Fibroblast of mammary gland (primary cell): ENCODE measurements at places on chromosomes 3 and 15.

DNA sequence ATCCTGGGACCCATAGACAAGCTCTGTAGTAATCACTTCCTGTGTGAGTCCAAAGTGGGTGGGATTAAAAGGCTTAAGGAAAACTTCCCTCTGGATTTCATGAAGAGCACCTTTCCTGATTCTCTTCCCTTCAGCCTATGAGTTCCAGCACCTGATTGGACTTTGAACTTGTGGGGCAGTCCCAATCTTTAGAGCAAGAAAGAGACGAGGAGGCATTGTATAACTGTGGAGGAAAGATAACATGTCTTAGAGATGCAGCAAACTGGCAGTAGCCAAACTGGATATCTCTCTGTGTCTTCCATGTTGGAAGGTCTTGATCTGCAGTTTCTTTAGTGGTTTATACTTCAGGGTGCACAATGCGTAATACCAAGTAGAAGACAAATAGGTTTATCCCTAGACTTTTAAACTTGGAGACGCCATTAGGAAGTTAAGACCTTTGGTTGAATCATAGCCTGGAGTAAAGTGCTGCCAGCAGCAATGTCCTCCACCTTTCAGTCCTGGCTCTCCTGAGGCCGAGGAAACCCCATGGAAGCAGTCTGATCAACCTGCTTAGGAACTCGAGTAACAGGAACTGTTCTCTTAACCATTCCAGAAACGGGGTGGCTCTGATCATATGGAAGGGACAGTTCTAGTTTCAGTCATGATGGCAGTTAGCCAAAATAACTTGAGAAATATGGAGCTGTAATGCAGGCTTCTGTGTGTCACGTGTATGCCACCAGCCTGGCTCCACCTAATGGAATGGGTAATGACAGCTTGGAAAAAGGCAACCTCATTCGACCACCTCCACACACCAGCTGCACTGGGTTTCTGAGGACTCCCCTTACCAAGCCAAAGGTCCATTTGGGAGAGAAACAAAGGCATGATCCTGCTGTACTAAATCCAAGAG is 4.7 kb downstream of the EIF1B start:
- peak; percentile 35 for DNase-seq

DNA sequence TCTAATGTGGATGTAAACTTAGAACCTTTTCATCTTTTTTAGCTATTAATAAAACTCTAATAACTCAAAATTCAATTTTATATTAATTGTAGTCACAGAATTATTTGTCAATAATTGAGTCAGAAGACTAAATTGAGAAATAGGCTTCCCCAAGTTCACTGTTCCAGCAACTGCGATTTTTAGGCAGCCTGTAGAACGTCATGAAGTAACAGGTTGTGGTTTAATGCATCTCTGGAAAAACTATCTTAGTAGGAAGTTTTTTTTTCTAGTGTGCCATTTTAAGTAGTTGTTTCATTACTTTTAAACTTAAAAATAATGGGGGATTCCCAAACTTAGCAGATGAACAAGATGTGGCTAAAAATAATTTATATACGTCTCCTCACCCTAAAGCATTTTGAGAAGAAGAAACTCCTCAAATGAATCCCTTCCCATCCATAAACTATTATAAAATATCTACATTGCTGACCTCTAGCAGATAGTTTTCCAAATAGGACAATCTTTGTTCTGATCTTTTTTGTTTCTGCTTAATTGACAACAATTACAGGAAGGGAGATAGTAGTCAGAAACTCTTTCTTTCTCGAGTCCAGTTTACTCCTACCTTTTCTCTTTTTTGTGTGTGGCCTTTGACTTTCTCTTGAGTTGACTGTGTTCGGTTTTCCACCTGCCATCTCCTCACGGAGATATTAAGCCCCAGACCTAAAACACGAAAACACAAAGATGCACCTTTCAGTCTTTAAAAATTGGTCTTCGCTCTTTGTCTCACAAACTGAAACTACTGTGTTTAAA is 43.1 kb downstream of the LRCH3 start:
- DNase-seq, result no peak

DNA sequence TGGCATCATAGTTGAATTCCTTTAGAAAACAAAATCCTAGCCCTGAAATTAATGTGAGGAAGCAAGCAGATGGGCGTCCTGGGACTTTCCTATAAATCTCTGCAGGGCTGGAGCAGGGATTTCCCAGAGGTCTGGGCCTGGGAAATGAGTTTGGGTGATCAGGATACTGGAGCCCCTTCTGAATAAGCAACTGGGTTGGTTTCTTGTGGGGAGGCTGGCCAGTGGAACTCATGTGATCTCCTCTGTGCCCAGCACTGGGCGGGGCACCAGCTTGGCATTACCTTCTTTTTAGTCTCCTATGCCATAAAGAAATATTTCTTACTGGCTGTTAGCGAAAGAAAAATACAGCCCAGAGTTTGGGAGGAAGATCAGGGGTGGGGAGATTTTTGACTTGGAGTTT is 1.7 kb downstream of the THSD4 start:
- no peak for DNase-seq

- no peak for DNase-seq
These were observed 72.4 kb downstream of the ZNF280D start for GRCh38 chr15:56660943-56661342.

- DNase-seq, result no peak
These were observed 124.4 kb upstream of the UBE2E2 start for GRCh38 chr3:23078735-23079134.

- peak; percentile 42 for DNase-seq
These were observed at the start of gene CTDSPL for GRCh38 chr3:37861620-37862041. TSS of gene CTDSPL (plus strand) at chr3:37861880. CDS start at chr3:37862200, 320 bp downstream.
